ENCODE measurements at places on chromosomes 1 and 21. TPM values are rescaled to one million over a fixed set of nuclear protein-coding genes. Genes with fewer than 3 reads are reported as not detected.

SASS6 gene
- 9.4 TPM for total RNA-seq

- ATAC-seq = no peak
Observed at GRCh38 chr21:26425576-26425975, 147.5 kb downstream of the CYYR1 start.

DNA sequence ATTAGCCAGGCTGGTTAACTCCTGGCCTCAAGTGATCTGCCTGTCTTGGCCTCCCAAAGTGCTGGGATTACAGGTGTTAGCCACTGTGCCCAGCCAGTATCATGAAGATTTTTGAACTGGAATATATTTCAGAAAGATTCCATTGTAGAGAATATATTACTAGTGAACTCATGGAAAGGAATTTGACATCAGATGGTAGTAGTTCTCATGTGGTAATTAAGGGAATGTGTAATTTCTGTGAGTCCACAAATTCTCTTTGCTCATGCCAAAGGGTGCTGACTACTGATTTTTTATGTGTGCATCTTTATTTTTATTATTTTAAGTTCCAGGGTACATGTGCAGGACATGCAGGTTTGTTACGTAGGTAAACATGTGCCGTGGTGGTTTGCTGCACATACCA is 10.4 kb downstream of the DTL start:
- no peak for ATAC-seq

- ATAC-seq = no peak
Observed at GRCh38 chr1:164743976-164744375, 185.0 kb downstream of the PBX1 start.

- ATAC-seq = no peak
Observed at GRCh38 chr1:221921936-221922335, 180.0 kb upstream of the DUSP10 start.

GRCh38 chr1:174953285-174954072 is 46.3 kb upstream of the CACYBP start:
- peak; percentile 57 for ATAC-seq

DNA sequence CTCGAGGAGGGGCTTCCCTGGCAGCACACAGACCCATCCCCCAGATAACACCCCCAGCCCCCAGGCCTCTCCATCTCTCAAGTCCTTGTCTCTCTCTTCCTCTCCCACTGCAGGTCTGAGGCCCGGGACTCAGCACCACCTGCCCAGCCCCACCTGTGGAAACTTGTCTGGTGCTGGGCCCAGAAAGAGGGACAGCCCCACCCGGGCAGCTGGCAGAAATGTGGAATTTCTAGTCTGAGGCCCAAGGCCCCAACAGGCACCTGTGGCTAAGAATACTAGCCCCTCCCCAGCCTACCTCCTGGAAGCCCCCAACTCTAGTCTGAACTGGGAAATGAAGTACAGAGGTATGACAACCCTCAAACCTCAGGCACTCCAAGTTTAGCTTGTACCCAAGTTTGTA is 15.4 kb downstream of the TTC39A start:
- ATAC-seq = no peak

DNA sequence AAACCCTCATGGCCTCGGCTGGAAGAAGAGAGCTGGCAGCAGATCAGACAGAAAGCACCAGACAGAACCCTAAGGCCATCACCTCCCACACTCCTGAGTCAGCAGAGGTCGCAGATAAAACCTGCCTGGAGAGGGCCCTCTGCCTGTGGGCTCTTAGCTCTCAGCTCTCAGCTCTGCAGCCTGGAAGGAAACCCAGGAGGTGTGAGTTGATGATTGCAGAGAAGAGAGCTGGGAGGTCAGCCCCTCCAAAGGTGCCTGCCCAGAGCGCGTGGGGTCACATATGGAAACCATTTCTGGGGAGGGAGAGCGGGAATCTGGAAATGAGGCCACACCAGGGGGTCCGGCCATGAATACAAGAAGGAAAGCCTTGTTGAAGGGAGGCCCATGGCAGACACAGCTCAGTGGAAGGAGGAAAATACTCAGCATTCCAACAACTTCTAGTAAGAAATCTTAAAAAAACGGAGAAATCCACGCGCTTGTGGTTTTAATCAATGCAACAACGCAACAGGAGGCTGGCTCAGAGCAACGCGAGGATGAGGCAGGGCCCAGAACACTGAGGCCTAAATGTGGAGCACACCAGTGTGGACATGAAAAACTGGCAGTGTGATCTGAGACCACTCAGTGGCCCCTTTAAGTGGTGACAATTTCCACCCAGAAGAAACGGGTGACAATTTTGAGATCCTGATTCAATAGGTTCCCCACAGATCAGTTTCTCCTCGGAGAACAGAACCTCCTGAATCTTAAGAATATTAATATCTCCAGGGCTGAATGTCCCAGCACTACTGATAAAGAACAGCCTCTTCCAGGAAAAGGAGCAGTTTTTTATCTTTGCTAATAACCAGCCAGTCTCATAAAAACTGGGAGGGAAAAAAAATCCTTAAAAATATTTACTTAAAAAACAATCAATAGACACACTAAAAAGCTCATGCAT is 45.7 kb downstream of the PSMG1 start:
- peak; percentile 38 for ATAC-seq

DNA sequence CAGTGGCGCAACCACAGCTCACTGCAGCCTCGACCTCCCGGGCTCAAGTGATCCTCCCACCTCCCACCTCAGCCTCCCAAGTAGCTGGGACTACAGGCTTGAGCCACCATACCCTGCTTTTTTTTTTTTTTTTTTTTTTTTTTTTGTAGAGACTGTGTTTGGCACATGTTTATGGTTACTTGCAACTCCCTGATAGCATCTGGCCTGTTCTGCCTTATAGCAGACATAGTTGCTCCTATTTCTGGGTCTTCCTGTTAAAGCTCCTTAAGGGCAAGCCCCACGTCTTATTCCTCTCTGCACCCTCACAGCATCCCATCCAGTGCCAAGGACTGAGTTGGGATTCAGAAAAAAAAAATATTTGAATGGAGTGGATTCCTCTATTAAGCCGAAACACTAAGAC is 17.1 kb upstream of the CNR2 start:
- ATAC-seq = no peak

DNA sequence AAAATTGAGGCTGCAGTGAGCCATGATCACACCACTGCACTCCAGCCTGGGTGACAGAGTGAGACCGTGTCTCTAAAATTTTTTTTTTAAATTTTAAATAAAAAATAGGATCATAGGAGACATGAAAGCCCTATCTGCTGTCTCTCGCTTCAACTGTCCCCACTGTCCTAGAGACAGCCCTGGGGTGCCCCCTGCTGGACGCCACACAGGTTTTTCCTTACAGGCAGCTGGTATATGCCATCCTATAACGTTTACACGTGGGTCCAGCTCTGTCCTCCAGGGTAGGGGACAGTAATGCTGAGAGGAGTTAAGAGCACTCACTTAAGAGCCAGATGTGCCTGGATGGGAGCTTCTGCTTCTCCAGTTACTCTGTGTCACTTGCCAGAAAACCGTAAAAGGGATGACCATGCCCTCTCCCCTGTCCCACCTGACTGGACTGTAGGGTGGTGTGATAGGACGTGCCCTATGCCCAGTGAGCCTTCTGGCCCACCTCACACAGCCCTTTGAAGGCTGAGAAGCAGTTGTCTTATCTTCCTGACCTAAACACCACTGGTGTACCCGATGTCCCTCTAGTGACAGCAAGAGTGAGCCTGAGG is 8.5 kb downstream of the FBXO2 start:
- ATAC-seq = peak; percentile 51

DNA sequence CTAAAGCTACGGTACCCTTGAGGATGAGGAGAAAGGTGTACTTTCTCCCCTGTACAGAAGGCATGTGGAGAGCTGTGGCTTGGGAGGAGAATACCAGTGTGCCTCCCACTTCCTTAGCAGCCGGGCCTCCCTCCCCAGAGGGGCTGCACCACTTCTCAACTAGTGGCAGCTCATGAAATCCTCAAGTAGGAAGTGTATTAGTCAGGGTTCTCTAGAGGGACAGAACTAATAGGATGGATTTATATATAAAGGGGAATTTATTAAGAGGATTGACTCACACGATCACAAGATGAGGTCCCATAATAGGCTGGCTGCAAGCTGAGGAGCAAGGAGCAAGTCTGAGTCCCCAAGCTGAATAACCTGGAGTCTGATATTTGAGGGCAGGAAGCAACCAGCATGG is 53.1 kb upstream of the PPP2R5A start:
- ATAC-seq = no peak

PRDM2 gene
- total RNA-seq = 21.5 TPM

TBX15 gene
- total RNA-seq = 52.7 TPM

GRCh38 chr1:24910751-24911650 is 19.1 kb downstream of the RUNX3 start:
- ATAC-seq = no peak

Measured in motor neuron (in vitro differentiated cells).